Metanephros (tissue), 2 donors: ENCODE measurements at places on chromosomes 2 and 18. TPM values are rescaled to one million over a fixed set of nuclear protein-coding genes. Genes with fewer than 3 reads are reported as not detected.

The TUBB8B gene
- total RNA-seq: not detected

The RNF149 gene
- total RNA-seq: 78.4 TPM

The ALPG gene
- total RNA-seq: not detected

The SELENOI gene
- 27.8 TPM for total RNA-seq

The TMEM169 gene
- total RNA-seq: 4.3 TPM

The CAPN13 gene
- total RNA-seq: 2.0 TPM

The CIB4 gene
- 0.29 TPM for total RNA-seq

The PPM1G gene
- total RNA-seq: 52.4 TPM
